Activated B cell treated with CpG ODN at 0.5 μM for 24 hours (primary cell): ENCODE measurements at places on chromosomes 2 and 18. TPM values are rescaled to one million over a fixed set of nuclear protein-coding genes. Genes with fewer than 3 reads are reported as not detected.

DNA sequence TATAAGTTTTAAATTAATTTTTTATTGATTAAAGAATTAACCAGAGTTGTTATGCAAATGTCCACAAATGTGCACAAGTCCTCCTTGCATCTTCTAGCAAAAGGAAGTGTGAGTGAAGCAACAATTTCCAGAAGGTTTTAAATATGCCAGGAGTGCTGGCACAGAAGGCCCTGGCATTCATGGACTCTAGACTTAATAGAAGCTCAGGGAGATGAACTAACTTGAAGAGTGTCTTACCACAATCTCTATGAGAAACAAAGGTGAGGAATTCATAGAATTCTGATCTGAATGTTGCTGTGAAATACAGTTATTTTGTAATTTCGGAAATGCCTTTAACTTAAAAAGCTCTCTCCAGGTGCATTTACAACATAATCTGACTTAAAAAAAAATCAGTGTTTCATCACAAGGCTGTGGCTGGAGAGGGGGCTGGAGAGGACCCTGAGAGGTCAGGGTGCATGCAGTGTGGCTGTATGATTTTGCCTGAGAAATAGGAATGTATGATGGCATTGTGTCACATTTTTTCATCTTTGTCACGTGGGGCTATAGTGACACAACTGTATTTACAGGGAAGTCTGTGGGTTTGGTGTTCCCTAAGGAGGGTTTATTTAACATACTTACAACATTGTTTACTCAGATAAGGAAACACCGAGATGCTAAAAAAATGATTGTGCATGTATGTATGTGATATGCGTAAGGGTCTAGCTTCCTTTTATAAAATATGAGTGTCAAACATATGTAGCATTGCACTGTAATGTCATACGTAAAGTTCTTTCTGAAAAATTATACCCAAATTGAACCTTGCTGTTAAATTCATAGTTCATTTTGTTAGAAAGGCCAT, 66.2 kb downstream of the MAP4K4 start:
- H3K4me1 ChIP-seq = peaks cover 80% of the 10 kb centered on the region
- no peaks in the 10 kb centered on the region for H3K27me3 ChIP-seq
- peaks cover 13% of the 10 kb centered on the region for H3K36me3 ChIP-seq
- no peak overlapping the region for H3K27ac ChIP-seq

The CCDC74B gene
- total RNA-seq = 0.24 and 0.93 TPM in 2 replicates

DNA sequence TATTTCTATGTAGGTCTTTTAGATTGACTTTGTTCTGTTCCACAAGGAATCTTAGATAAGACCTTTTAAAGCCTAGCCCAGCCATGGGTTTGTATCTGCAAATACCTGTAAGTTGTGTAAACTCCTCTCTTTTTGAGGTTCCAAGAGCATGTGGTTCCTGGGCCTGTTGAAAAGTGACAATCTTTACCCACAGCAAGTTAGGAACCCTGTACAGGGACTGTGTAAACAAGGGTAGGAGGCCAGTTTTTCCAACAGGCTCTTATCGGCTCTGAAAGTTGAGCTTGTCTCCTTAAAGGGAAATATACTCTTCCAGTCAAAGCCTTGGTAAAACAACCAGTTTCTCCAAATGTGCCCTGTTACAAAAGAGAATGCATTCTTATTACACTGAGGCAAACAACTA, 15.3 kb upstream of the ASXL3 start:
- H3K4me3 ChIP-seq = no peak overlapping the region
- H3K27me3 ChIP-seq = no peaks in the 10 kb centered on the region
- no peak overlapping the region for H3K27ac ChIP-seq
- DNase-seq = no peak

GRCh38 chr2:135965756-135966155, 19.7 kb downstream of the DARS1 start:
- no peak overlapping the region for H3K27ac ChIP-seq
- no peak for DNase-seq
- no peaks in the 10 kb centered on the region for H3K27me3 ChIP-seq
- no peak overlapping the region for H3K4me3 ChIP-seq

The CNDP2 gene
- 193 and 208 TPM in 2 replicates for total RNA-seq

DNA sequence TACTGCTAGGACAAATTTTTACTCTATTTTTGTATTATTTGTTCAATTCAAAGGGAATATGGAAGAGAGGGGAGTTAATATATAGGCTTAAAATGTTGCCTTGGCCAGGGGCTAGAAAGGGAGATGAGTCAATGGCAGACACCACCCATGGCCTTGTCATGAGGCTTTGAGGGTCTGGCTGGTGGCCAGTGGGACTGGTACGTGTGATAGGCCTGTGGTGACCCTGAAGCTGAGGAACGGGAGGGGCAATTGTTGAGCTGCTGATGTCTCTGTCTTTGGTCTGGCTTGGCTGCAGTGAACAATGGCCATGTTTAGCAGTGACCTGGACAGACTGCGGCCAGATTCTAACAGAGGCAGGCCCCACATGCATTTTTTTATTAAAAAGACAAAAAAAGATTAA, 18.5 kb downstream of the GKN1 start:
- H3K27me3 ChIP-seq = peaks cover 17% of the 10 kb centered on the region
- H3K4me1 ChIP-seq = no peaks in the 10 kb centered on the region
- no peak for DNase-seq
- no peak overlapping the region for H3K27ac ChIP-seq
- H3K4me3 ChIP-seq = no peak overlapping the region
- no peaks in the 10 kb centered on the region for H3K36me3 ChIP-seq

The ANKRD30B gene
- total RNA-seq = not detected in 2 replicates

The HOXD1 gene
- total RNA-seq = not detected in 2 replicates

The SMCHD1 gene
- 111 and 144 TPM in 2 replicates for total RNA-seq

The PID1 gene
- total RNA-seq = 0.27 TPM in 1 of 2 replicates, not detected in the other
